CD4-positive, alpha-beta T cell treated with Interleukin-12 subunit alpha and Interleukin-12 subunit beta, for 1 hour (primary cell): ENCODE measurements at places on chromosomes 5 and 9.

DNA sequence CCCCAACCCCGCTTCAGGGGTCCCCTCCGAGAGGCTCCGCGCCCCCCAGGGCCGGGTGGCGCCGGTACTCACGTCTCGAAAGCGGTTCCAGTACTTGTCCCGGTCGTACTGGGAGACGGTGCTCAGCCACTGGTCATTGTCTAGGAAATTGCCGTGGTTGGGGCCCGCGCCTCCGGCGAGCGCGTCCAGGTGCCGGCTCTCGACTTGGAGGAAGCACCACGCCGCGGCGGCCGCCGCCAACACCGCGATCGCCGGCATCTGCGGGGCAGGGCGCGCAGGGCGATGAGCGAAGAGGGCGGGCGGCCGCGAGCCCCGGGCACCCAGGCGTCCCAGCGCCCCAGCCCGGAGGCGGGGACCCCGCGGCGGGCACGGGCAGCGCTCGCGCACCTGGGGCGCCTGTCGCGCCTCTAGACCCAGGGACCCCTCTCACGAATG lies 808 bp downstream of the SPOCK1 start:
- DNase-seq: no peak

- DNase-seq: no peak
Measured at GRCh38 chr5:311963-312362, 9.6 kb upstream of the AHRR start.

DNA sequence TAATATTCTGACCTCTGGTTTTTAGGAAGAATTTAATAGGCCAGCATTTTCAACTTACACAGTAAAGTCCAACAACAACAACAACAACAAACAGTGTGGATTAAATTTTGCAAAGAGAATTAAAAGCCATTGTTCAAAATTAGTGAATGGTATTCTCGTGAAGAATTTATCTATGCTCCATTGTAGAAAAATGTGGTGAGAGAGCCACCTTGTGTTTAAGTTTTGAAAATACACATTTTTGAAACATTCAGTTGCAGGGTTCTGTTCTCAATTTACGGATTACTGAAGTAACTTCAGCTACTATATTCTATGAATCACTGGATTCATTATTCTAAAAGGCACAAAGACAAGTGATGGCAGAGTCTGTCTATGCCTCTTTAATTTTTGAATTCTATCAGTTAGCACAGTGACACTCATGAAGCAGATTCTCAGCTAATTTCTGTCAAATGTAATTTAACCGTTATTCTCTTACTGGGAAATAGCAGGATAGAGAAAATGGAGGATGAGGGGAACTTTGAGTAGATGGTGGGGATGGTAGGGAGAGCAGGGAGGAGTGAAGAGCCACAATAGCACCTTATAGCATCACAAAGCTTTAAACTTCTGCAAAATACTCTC lies 11.0 kb downstream of the CCDC152 start:
- DNase-seq: peak; percentile 41

- no peak for DNase-seq
Measured at GRCh38 chr9:125730168-125730567, 17.0 kb upstream of the PBX3 start.

DNA sequence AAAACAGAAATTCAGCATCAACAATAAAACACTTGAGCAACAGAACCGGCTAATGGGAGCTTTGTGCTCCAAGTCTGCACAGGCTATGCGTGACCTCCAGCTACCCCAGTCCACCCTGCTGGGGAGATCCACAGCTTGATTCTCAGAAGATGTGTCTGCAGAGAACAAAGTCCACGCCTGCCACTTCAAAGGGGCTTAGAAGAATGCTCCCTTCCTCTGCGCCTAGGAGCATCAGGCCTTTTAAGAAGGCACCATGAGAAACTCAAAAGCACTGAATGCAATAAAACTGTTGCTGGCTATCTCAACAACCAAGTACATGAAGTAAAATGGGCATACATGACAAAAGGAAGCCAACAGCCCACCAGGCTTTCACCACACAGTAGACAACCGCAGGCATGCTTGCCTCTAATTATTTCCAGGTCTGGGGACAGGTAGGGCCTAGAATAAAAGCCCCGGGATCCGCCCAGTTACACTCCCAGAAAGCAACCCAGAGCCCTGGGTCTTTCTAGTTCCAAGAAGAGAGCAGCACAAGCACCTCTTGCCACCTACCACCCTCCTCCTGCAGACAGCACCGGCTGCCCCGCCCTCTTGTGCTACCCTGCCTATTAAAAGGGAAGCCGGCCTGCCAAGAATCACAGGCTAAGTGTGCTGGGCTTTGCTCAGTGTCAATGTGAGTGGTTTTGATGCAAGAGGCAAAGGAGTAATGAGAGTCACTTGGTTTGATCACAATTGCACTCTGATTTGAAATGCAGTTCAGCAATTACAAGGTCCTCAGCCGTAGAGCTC lies 123.2 kb downstream of the SPOCK1 start:
- DNase-seq: no peak

DNA sequence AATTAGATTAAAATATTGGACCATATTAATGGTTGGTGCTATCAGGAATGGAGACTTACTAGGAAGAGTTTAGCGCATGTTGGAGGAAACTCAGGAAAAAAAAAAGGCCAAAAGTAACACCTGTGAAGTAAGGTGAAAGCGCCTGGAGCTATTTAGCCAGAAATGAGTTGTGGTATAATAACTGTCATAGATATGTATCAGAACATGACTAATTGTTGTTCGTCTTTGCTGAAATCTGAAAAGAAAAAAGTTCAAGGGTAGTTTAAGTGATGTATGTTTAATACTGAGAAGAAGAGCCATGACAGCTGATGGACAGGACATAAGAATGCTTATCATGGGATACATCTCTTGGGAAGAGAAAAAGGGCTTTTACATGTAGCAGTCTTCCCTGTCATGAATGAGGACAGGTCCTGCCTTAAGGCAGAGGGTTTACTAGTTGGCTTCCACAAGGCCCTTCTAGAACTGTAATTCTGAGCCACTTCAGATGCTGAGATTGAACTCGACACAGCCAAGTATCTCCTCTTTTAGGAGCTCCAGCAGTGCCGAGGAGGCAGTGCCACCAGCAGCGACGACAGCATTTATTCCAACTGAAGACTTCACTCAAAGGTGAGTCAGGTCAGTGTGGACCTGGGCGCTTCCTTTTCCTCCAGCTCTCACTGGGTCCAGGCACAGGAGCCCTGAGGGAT lies 940 bp upstream of the CAMK4 start:
- DNase-seq: peak; percentile 13

DNA sequence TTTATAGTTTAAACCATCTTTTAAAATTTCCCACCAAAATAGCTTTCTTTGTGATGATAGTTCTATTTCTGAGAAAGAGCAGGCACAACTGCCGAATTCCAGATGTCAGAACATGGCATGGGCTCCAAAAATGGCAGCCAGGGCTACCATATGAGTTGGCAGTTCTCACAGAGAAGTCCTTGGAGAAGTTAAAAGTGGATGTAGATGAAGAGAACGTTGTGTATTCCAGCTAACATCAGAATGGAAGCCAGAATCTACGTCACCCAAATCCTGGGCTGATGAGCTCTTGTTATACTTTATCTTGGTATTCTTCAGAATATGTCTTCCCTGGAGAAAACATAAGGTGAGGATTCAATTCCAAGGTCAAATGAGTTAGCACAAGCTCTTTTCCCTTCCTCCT lies 66.9 kb upstream of the BASP1 start:
- no peak for DNase-seq

DNA sequence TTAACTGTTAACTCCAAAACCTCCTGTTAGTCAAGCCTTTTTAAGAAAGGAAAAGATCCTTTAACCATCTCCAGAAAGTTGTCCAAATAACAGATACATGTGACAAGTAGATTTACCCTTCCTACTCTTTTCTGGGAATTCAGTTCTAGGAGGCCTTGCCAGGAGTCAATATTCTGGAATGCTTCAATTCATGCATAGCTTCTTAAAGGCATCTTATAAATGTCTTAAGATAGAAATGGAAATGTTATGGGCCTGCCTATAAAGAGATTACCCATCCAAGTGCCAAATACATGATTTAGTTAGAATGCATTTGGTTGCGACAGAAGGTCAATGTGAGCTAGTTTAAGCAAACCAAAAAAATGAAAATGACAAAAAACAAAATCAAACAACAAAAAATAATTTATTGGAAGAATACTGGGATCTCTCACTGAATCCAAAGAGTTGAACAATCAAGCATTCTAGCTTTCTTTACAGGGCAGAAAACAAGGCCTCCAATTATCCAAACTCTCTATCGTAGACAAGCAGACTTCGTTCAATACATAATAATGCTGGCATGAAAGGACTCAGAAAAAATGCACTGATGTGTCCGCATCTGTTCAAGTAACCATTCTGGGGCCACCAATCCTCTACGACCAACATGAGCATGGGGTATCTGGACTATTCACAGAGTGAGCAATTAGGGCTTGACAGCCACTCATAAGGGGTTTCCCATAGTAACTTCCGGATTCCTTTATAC lies 188.6 kb downstream of the CTNND2 start:
- no peak for DNase-seq

- no peak for DNase-seq
Measured at GRCh38 chr9:124040186-124040931, 28.8 kb downstream of the LHX2 start.

DNA sequence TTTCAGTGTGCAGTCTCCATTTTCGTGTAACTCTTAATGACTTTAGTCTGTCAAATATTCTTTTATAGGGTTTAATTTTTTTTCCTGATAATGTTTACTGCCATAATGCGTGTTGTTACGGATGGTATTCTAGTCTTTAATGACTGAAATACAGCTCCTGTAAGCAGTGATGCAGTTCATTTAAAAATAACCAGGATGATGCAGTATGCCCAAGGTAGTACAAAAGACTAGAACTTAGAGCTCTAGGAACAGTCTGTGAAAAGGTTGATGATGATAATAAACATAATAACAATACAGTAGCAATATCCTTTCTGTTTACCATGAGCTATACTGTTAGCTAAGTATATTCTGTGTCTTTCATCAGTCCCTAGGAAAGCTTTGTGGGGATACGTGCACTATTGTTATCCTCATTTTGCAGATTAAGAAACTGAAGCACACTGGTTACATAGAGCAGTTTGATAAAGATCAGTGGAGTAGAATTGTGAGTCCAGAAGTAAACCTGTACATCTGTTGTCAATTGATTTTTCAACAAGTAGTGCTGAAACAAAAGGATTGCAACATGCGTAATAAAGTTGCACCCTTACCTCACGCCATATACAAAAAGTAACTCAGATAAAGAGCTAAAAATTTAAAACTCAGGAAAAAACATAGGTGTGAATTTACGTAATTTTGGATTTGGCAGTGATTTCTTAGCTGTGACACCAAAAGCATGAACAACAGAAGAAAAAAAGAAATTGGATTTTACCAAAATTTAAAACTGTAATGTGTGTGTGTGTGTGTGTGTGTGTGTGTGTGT lies 64.5 kb downstream of the MTREX start:
- DNase-seq: no peak

GRCh38 chr9:113307396-113307975 lies 4.3 kb upstream of the RNF183 start:
- DNase-seq: no peak

- DNase-seq: no peak
Measured at GRCh38 chr9:134483361-134484184, 157.3 kb downstream of the RXRA start.
